ENCODE measurements at places on chromosomes 7 and 10. TPM values are rescaled to one million over a fixed set of nuclear protein-coding genes. Genes with fewer than 3 reads are reported as not detected.

DNA sequence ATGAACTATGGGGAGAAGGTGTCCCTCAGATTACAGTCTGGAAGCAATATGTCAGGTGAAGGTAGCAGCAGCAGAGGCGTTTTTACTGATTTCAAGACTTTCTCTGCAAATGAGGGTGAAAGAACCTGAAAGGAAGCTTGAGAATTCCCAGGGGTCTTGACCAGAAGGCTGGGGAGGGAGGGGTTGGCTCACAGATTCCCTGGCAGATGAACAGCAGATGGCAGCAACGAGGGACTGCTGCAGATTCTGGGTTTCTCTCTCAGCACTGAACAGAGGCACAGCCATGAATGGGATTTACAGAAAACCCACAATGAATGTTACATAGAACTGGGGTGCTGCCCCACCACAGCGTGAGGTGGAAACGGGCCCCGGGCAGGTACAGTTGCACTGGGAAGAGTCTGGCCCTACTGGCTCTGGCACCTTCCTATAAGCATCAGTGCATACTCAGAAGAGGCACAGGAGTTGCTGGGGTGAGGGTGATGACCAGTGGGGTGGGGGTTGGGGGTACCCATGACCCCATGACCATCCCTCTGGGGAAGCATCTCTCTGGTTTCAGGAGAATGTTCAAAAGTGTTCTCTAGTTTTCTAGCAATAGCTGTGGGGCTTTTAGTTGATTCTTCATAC, 317.8 kb downstream of the SH2D4B start:
- no peak overlapping the region for H3K4me3 ChIP-seq
- DNase-seq: no peak

- no peak for DNase-seq
- H3K36me3 ChIP-seq: no peaks in the 10 kb centered on the region
- no peaks in the 10 kb centered on the region for H3K4me1 ChIP-seq
- H3K27ac ChIP-seq: no peak overlapping the region
- H3K4me3 ChIP-seq: no peak overlapping the region
Measured at GRCh38 chr7:50368366-50368765, 63.9 kb downstream of the IKZF1 start.

The CABCOCO1 gene
- not detected for total RNA-seq

DNA sequence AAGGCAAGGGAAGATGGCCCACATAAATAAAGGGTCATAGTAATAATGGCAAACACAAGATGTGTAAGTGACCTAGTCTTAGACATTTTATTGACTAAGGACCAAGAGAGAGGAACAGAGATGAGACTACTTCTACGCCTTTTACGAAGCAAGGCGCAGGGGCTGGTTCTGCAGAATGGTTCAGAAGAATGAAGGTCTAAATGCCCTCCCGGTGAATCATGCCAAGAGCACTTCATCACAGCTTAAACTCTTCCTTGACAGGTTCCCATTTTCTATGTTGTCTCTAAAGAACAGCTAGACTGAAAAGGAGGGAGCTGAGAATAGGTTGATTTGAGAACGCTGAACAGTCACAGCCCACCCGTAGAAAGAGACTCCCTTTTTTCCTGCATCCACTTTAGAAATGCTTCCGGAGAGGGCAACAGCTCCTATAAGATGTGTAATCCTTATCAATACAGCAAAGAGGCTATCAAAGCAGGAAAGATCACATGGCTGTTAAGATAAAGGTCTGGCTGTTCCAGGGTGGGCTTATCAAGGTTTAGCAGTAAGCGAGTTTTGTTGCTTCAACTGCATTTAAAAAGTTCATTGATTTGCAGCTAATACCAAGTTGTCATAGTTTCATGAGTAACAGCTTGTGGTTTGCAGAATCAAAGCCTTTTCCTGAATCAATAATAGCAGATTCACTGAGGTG, 93.4 kb upstream of the AUTS2 start:
- H3K27me3 ChIP-seq: no peaks in the 10 kb centered on the region
- no peaks in the 10 kb centered on the region for H3K36me3 ChIP-seq
- DNase-seq: peak; percentile 38
- H3K4me1 ChIP-seq: no peaks in the 10 kb centered on the region

DNA sequence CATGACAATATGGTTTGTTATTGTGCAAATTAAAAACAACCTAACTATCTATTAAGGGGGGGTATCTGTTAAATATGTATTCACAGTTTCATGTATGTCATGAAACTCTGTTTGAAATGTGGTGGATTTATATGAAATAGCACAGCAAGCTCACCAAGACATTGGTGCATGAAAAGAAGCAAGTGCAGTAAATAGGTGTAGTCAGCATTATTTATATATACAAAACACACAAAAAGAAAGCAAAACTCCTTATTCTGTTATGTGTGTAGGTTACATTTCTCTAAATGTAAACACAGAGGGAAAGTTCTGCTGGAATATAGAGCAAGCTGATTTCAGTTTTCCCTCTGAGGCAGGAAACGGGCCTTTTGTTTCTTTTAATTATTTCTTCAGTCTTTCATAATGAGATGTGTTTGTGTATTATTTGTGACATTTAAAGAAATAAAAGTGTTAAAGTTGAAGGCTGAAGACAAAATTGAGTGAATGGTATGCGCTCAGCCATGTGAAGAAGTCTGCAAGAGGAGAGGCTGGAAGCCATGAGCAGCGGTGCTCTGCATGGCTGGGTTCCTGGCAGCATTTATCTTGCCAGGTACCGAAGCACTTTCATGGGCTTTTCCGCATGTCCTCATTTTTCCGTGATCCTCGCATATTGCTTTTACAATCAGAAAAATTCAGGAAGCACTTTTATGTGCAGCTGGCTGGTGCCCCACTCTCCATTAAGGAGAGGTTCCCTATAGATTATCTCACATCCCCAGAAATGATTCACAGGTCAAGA, 38.5 kb downstream of the GRID1 start:
- no peaks in the 10 kb centered on the region for H3K27me3 ChIP-seq
- no peaks in the 10 kb centered on the region for H3K36me3 ChIP-seq
- no peak for DNase-seq
- H3K4me1 ChIP-seq: no peaks in the 10 kb centered on the region

DNA sequence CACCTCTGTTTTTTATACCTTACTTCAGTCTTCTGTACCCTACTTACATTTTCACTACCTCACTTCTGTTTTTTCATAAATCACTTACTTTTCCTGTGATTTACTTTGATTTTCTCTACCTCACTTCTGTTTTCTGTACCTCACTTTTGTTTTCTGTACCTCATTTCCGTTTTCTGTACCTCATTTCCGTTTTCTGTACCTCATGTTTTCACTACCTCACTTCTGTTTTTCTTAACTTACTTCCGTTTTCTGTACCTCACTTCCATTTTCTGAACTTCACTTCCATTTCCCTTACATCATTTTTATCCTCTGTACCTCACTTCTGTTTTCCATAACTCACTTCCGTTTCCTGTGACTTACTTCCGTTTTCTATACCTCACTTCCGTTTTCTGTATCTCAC, 492.0 kb upstream of the AKR1E2 start:
- no peak for DNase-seq
- no peak overlapping the region for H3K4me3 ChIP-seq
- H3K4me1 ChIP-seq: no peaks in the 10 kb centered on the region
- no peaks in the 10 kb centered on the region for H3K36me3 ChIP-seq
- H3K27me3 ChIP-seq: no peaks in the 10 kb centered on the region

The POLR2J2 gene
- 0.44 TPM for total RNA-seq

The CYP2C8 gene
- total RNA-seq: not detected

DNA sequence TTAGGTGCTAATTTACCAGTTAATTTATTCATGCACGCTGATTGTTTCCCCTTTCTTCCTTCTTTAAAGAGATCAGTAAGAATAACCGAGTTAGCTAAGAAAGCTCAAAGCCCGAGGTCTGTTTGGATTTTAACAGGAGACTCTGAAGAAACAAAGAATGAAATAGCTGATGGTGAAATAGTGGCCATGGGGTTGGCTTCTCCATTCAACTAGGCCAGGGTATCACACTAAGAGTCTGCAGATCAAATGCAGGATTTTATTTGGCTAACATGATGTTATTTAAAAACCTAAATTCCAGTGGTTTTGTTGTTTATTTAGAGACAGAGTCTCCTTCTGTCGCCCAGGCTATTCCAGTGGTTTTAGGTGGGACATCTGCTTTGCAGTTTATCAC, 65.2 kb upstream of the SYPL1 start:
- H3K27ac ChIP-seq: peak overlapping the region; percentile 42
- no peak overlapping the region for H3K4me3 ChIP-seq
- H3K4me1 ChIP-seq: no peaks in the 10 kb centered on the region
- H3K27me3 ChIP-seq: no peaks in the 10 kb centered on the region
- no peaks in the 10 kb centered on the region for H3K36me3 ChIP-seq
- DNase-seq: no peak

GRCh38 chr10:28963539-28964221, 286.4 kb downstream of the BAMBI start:
- H3K4me1 ChIP-seq: no peaks in the 10 kb centered on the region
- no peak for DNase-seq
- no peak overlapping the region for H3K4me3 ChIP-seq
- no peak overlapping the region for H3K27ac ChIP-seq
- H3K27me3 ChIP-seq: no peaks in the 10 kb centered on the region

DNA sequence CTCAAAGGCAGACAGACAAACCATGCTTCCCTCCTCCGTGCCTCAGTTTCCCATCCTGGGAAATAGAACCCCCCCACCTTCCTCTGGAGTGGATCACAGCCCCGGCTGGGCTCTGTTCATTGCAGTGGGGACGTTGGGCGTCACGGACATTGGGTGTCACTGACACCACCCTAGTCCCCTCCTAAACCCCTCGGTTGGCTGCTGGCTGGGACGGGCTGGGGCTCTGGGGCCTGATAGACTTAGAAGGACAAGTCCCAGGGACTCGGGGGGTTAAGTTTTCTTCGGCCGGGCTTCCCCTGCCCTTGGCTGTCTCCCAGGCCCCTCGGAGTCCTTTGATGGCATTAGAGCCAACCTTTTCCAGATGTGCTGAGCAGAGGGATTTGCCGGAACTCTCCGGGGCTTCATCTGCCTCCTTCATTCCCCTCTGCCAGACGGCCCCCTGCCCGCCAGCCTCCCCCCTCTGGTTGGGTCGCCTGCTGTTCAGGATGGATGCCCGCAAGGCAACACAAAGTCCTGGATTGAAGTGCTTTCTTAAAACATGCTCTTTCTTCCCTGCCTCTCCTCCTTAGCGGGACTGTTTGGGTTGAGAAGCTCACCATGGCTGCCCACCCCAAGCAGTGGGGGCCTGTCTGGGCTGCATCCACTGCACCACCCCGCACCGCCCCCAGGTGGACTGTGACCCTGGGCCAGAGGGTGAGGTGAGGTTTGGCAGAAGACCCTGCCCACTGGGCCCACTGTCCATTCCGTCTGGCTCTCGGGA, 73.0 kb downstream of the COL26A1 start:
- DNase-seq: no peak
- no peak overlapping the region for H3K27ac ChIP-seq
- no peak overlapping the region for H3K4me3 ChIP-seq
- H3K36me3 ChIP-seq: no peaks in the 10 kb centered on the region
- peaks cover 4% of the 10 kb centered on the region for H3K27me3 ChIP-seq
- no peaks in the 10 kb centered on the region for H3K4me1 ChIP-seq

GRCh38 chr7:135510592-135511183, 786 bp upstream of the CNOT4 start:
- no peaks in the 10 kb centered on the region for H3K4me1 ChIP-seq
- H3K36me3 ChIP-seq: no peaks in the 10 kb centered on the region
- H3K27me3 ChIP-seq: no peaks in the 10 kb centered on the region
- peak overlapping the region; percentile 86 for H3K4me3 ChIP-seq

DNA sequence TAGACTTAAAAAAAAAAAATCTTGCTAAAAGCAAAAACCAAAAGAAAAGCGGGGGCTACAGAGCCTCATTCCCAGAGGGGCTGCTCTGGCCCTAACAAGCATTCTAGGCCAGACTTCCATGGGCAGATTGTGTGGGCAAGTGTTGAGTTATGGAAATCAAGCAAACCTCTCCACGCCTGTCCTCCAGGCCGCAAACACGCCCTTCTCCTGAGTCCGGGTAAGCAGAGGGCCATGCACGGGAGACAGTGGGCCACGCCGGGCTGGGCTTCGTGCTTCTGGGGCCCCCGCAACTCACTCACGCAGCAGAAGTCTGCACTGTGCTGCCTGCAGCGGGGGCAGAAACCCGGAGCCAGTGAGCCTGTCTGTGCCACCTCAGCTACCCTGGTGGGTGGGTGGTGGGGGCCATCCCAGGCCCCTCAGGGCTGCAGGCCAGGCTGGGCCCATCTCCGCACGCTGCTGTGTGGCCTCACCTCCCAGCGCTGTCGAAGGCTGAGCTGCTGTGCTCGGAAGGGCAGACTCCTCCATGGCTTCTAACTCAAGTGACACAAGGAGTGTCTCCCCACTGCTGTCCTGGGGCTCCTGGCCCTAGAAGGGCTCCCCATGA, 125.6 kb downstream of the FAM53B start:
- H3K4me3 ChIP-seq: no peak overlapping the region
- H3K27me3 ChIP-seq: no peaks in the 10 kb centered on the region
- H3K27ac ChIP-seq: no peak overlapping the region
- no peaks in the 10 kb centered on the region for H3K4me1 ChIP-seq

- H3K36me3 ChIP-seq: no peaks in the 10 kb centered on the region
- H3K27ac ChIP-seq: no peak overlapping the region
- H3K27me3 ChIP-seq: no peaks in the 10 kb centered on the region
- H3K4me1 ChIP-seq: no peaks in the 10 kb centered on the region
- no peak for DNase-seq
Measured at GRCh38 chr7:3025616-3026015, 18.1 kb downstream of the CARD11 start.

Data from right atrium auricular region (tissue), 2 donors.